ENCODE measurements at places on chromosomes 6 and 20.

GRCh38 chr20:17809362-17810061, 109.7 kb downstream of the BANF2 start:
- H3K36me3 ChIP-seq, result no peaks in the 10 kb centered on the region
- H3K4me3 ChIP-seq, result no peak overlapping the region
- DNase-seq, result no peak
- H3K4me1 ChIP-seq, result no peaks in the 10 kb centered on the region
- H3K27me3 ChIP-seq, result no peaks in the 10 kb centered on the region

DNA sequence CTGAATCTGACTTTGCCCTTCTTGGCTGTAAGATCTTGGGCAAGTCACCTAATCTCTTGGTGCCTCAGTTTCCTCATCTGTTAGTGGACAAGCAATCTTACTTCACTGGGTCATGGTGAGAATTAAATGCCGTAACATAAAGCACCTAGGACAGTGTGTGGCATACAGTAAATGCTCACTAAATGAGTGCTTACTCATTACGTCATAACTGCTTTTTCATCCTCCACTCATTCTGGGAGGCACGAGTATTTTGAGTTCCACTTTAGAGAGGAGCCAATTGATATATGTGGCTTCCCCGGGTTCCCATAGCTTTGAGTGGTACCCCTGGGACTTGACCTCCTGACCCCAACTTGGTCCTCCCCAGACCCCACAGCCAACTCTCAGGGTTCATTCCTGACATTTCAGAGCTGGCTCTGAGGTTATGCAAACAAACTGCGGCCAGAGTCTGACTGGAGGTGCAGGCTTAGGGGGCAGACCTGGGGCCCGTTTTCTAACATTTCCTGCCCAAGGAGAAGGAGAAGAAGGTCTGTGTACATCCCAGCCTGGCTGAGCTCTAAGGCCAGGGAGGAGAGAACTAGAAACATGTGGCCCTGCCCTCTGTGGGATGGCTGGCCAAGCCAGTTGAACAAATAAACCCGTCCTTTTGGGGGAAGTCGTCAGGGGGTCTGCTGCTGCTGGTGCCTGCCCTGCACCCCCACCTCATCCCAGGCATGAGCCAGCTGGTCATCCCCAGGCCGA, 5.8 kb downstream of the ANGPT4 start:
- DNase-seq, result no peak
- H3K4me3 ChIP-seq, result no peak overlapping the region
- H3K4me1 ChIP-seq, result peaks cover 6% of the 10 kb centered on the region
- H3K36me3 ChIP-seq, result no peaks in the 10 kb centered on the region
- H3K27ac ChIP-seq, result no peak overlapping the region

DNA sequence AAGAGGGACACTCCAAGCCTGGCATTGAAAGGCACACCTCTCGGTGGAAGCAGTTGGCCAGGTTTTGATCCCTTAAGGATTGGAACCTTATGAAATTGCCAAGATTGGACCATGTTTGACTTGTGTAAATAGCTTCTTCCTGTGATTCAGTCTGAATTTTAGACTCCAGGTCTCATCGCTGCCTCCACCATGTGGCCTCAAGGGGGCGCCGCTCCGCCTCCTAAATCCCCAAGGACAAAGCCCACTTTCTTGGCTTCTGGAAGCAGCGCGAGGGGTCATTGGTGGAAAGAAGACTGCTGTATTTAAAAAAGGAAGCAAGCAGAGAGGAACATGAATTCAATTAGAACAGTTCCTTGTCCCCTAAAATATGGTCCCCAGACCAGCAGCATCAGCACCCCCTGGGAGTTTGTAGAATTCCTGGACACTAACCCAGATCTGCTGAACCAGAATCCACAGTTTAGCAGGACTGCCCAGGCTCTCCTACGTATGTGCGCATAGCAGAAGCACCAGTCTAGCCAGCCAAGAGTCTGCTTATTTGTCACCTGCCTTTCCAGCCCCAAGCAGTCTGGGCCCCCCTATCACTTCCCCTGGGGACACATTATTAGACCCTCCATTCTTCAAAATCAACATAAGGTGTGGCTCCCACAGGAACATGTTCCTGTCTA, 108.5 kb downstream of the LY86 start:
- peaks cover 4% of the 10 kb centered on the region for H3K4me1 ChIP-seq
- peaks cover 8% of the 10 kb centered on the region for H3K27me3 ChIP-seq
- H3K27ac ChIP-seq, result no peak overlapping the region
- H3K4me3 ChIP-seq, result no peak overlapping the region
- no peak for DNase-seq
- no peaks in the 10 kb centered on the region for H3K36me3 ChIP-seq

DNA sequence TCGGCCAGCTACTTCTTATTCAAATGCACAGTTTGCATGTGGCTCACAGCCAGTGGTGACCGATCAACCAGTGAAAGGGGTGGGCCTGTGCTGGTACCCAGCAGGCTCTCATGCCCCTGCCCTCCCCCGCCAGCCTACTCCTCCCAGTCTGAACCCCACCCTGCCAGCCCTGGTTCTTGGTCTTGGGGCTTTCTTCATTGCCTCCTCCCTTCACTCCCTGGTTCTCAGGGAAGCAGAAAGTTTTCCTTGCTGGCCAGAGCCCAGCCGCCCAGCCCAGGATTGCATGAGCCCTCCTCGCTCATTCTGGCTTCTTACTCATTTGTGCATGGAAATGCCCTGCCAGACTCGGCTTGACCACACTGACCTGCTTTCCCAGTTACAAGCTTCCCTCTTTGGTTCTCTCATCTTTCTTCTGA, 40.8 kb downstream of the KCNK17 start:
- H3K4me1 ChIP-seq, result no peaks in the 10 kb centered on the region
- no peaks in the 10 kb centered on the region for H3K36me3 ChIP-seq
- no peak overlapping the region for H3K27ac ChIP-seq
- no peaks in the 10 kb centered on the region for H3K27me3 ChIP-seq
- no peak overlapping the region for H3K4me3 ChIP-seq
- no peak for DNase-seq

GRCh38 chr6:144286503-144287393, 1.6 kb downstream of the UTRN start:
- H3K4me3 ChIP-seq, result peak overlapping the region; percentile 91
- no peak for DNase-seq
- no peak overlapping the region for H3K27ac ChIP-seq
- no peaks in the 10 kb centered on the region for H3K27me3 ChIP-seq
- no peaks in the 10 kb centered on the region for H3K36me3 ChIP-seq

GRCh38 chr6:80411486-80411885, 305.0 kb downstream of the BCKDHB start:
- H3K27me3 ChIP-seq, result no peaks in the 10 kb centered on the region
- H3K4me3 ChIP-seq, result no peak overlapping the region
- no peak overlapping the region for H3K27ac ChIP-seq
- DNase-seq, result no peak
- H3K36me3 ChIP-seq, result no peaks in the 10 kb centered on the region
- H3K4me1 ChIP-seq, result no peaks in the 10 kb centered on the region

DNA sequence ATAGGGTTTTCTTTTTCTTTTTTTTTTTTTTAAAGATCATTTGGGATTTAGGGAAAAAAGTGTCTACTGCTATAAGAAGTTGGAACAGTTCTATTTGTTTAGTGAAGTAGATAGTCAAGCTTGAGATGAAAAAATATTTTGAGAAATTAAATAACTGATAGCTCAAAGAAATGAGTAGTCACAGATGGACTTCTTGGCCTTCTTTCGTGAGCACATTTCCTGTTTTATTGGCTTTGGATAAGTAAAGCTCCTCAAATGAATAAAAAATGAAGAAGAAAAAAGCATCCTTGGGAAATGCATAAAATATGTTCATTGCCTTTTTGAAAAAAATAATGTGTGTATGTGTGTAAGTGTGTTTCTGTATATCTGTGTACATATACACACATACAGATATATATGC, 515.9 kb downstream of the GRIK2 start:
- no peak overlapping the region for H3K4me3 ChIP-seq
- H3K36me3 ChIP-seq, result no peaks in the 10 kb centered on the region
- no peak overlapping the region for H3K27ac ChIP-seq
- no peaks in the 10 kb centered on the region for H3K27me3 ChIP-seq

DNA sequence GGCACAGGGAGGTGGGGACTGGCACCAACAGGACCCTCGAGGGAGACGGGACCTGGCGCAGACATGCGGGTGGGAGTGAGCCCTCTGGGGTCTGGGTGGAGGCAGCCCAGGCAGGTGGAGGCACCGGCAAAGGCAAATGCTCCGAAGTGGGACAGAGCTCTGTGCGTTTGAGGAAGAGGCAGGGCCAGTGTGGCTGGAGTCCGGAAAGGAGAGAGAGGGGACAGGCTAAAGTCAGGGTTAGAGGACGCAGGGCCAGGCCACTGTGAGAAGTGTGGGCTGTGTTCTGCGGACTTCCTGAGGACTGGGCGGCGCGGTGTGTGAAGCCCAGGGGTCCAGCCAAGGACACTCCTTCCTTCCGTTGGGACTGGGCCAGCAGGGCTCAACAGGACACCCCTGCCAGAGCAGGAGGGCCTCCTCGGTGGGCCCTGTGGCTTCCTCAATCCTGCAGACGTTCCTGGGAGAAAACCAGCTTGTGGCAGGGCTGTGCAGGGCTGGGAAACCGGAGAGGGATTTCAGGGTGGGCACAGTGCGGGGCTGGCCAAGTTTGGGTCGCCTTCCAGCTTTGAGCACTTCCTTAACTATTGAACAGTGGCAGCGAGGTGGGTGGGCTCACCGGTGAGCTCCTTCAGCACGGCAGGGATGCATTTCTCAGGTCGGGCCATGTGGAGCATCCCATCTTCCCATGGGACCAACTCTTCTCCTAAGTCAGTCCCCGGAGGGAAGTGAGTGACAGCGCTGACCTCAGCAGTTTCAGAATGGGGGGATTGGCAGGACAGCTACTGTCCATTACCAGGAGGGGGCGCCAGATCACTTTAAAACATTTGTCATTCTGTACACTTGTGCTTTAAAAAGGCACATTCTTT, 22.5 kb downstream of the MOCS3 start:
- H3K4me1 ChIP-seq, result peaks cover 4% of the 10 kb centered on the region
- no peaks in the 10 kb centered on the region for H3K36me3 ChIP-seq
- no peak overlapping the region for H3K27ac ChIP-seq
- no peak overlapping the region for H3K4me3 ChIP-seq

DNA sequence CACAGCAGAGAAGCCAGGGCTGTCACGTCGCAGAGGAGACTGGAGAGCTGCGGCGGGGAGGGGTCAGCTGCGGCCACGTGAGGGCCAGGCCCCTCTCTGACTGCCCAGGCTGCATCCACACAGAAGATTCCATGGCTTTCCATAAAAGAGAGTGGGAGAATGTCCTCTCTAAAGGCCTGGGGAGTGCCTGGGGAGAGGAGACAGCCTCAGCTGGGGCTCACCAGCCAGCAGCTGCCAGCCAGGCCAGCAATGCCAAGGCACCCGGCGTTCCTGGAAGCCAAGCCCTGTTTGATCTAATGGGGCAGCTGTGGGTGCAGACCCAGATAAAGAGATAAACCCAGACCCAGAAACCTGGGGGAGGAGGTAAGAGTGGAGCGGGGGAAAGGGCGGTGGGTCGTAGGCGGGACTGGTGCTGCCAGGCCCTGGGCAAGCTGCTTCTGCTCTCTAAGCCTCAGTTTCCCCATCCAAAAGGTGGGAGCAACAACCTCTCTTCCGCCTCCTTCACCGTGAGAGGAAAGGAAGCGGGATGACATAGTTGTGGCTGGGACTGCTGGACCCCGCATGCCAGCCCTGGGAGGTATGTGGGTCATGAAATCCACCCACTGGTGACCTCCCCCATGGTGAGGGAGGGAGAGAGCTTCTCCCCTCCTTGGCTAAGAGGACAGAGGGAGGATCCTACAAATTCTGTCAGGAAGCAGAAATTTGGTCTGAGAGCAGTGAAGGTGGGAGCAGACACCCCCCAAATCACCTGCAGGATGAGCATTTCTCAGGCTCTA, 3.1 kb upstream of the OSBPL2 start:
- no peak overlapping the region for H3K27ac ChIP-seq
- no peaks in the 10 kb centered on the region for H3K36me3 ChIP-seq
- H3K4me1 ChIP-seq, result peaks cover 25% of the 10 kb centered on the region
- H3K4me3 ChIP-seq, result no peak overlapping the region
- no peaks in the 10 kb centered on the region for H3K27me3 ChIP-seq

DNA sequence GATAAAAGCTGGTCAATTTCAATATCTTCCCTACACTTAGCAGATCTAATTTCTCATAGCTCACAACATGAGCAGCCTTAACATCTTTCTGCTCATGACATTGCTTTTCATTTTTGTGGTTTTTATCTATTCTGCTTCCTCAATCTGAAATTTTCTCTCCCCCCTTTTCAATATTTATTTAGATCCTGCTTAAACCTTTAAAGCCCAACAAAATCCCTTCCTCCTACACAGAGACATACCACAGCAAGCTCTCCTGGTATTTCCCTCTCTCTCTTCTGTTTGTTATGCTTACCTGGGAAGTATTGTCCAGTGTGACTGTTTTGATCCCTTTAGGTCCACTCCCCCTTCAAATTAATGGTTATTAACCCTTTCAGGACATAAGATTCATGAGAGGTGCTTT, 582.5 kb downstream of the RFPL4B start:
- H3K4me1 ChIP-seq, result no peaks in the 10 kb centered on the region
- H3K27me3 ChIP-seq, result no peaks in the 10 kb centered on the region
- no peak overlapping the region for H3K4me3 ChIP-seq
- no peak for DNase-seq

DNA sequence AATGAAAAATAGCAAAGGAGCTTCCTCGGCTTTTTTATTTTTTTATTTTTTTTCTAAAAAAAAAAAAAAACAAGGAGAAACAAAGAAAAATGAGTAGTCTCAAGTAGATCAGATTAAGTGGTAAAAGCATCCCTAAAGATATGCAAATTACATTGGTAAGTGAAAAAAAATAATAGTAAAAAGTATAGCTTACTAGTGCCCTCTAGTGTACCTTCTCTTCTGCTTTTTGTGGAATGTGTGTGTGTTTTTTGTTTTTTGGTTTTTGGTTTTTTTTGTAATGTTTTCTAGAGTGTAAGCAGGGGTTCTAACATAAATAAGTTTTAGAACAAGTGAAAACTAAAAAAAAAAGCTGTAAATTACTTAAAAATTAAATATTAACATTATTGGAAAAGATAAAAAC, 1062.0 kb downstream of the HACE1 start:
- H3K27me3 ChIP-seq, result no peaks in the 10 kb centered on the region
- H3K27ac ChIP-seq, result no peak overlapping the region
- DNase-seq, result no peak
- H3K4me1 ChIP-seq, result no peaks in the 10 kb centered on the region
- H3K36me3 ChIP-seq, result no peaks in the 10 kb centered on the region

GRCh38 chr6:123321020-123321419, 315.7 kb downstream of the TRDN start:
- no peaks in the 10 kb centered on the region for H3K36me3 ChIP-seq
- no peaks in the 10 kb centered on the region for H3K27me3 ChIP-seq
- H3K27ac ChIP-seq, result no peak overlapping the region
- no peak overlapping the region for H3K4me3 ChIP-seq
- no peaks in the 10 kb centered on the region for H3K4me1 ChIP-seq

GRCh38 chr6:69580706-69581105, 216.1 kb downstream of the LMBRD1 start:
- no peak overlapping the region for H3K4me3 ChIP-seq
- DNase-seq, result no peak
- H3K4me1 ChIP-seq, result peaks cover 10% of the 10 kb centered on the region
- H3K27me3 ChIP-seq, result no peaks in the 10 kb centered on the region
- no peak overlapping the region for H3K27ac ChIP-seq
- H3K36me3 ChIP-seq, result no peaks in the 10 kb centered on the region

- no peak for DNase-seq
- H3K36me3 ChIP-seq, result no peaks in the 10 kb centered on the region
- no peak overlapping the region for H3K27ac ChIP-seq
- H3K4me3 ChIP-seq, result no peak overlapping the region
Observed at GRCh38 chr6:134182528-134182927, 130.1 kb upstream of the SLC2A12 start.

- H3K4me1 ChIP-seq, result peaks cover 40% of the 10 kb centered on the region
- DNase-seq, result peak; percentile 58
- peaks cover 16% of the 10 kb centered on the region for H3K36me3 ChIP-seq
- peak overlapping the region; percentile 89 for H3K27ac ChIP-seq
- peak overlapping the region; percentile 89 for H3K4me3 ChIP-seq
Observed at GRCh38 chr6:24936641-24937317, 1.0 kb upstream of the RIPOR2 start.

All from CD4-positive, alpha-beta T cell (primary cell).